ENCODE measurements at places on chromosomes 2 and 18. TPM values are rescaled to one million over a fixed set of nuclear protein-coding genes. Genes with fewer than 3 reads are reported as not detected.

Gene PAIP2B
- 1.9 TPM for total RNA-seq

Gene TNFRSF11A
- 9.1 TPM for total RNA-seq

Gene ECEL1
- total RNA-seq = not detected

Gene SGO2
- total RNA-seq = 55.2 TPM

Gene CYS1
- 0.17 TPM for total RNA-seq

Gene CCDC148
- total RNA-seq = 0.15 TPM

Gene LIMS3
- not detected for total RNA-seq

Gene FSHR
- not detected for total RNA-seq

Gene MSH2
- 48.0 TPM for total RNA-seq

Gene COL5A2
- total RNA-seq = 0.37 TPM

Gene NCL
- total RNA-seq = 542 TPM

- DNase-seq = no peak
Measured at GRCh38 chr2:120503793-120504571, 158.0 kb downstream of the INHBB start.

GRCh38 chr2:1192121-1192520 lies 221.1 kb upstream of the TPO start:
- DNase-seq = no peak

GRCh38 chr2:44689516-44689915 lies 252.0 kb upstream of the SIX3 start:
- DNase-seq = no peak

- no peak for DNase-seq
Measured at GRCh38 chr18:8264861-8265411, 344.3 kb upstream of the RAB12 start.

DNA sequence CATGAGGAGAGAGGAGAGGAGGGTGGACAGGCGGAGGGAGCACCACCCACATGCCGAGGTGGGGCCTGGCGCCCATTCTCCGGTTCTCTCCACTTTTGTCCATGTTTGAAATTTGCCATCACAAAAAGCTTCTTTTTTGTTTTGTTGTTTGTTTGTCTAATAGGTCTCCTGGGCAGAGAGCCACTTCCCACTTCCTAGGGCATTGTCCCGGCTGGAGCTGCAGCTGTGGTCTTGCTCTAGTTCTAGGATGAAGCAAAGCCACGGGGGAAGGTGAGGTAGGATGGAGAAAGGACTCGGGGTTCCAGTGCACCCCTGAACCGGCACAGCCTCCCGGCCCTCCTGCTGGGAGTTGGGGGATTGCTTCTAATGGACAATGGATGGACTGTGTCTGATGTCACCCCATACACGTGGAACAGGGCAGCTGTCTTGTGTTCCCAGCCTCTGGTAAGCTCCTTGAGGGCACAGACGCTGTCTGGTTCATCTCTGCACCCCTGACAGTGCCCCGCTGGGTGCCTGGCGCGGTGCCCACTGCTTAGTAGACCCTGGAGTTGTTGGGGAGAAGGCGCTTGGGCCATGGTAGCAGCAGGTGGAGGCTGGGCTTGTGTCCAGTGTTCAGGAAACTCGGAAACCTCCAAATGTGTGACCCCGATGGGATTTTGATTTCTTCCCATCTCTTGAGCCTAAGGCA lies 278.4 kb downstream of the NDUFA10 start:
- no peak for DNase-seq

DNA sequence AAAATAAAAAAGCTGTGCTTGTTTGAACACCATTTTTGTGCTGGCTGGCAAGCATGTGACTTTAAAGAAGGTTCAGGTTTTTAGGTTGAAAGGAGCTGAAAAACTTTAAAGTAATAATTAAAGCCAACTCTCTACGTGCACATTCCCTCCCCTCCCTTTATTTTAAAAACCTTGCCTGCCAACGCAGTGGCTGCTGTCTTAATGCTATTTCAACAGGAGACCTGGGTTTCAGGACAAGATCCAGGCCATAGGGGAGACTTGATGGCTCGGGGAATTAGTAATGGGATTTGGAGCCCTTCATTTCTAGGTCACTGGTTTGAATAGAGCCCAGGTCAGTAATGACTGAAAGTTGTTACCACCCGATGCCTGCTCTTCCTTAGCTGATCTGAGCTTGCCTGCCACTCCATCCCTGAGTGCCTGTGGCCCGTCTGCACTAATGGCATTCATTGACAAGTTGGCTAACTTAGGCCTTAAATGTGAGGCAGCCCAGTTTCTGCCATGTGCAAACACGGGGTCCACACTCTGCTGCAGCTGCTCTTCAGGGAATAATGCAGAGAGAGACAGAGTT lies 1233.2 kb upstream of the ZEB2 start:
- DNase-seq = no peak

DNA sequence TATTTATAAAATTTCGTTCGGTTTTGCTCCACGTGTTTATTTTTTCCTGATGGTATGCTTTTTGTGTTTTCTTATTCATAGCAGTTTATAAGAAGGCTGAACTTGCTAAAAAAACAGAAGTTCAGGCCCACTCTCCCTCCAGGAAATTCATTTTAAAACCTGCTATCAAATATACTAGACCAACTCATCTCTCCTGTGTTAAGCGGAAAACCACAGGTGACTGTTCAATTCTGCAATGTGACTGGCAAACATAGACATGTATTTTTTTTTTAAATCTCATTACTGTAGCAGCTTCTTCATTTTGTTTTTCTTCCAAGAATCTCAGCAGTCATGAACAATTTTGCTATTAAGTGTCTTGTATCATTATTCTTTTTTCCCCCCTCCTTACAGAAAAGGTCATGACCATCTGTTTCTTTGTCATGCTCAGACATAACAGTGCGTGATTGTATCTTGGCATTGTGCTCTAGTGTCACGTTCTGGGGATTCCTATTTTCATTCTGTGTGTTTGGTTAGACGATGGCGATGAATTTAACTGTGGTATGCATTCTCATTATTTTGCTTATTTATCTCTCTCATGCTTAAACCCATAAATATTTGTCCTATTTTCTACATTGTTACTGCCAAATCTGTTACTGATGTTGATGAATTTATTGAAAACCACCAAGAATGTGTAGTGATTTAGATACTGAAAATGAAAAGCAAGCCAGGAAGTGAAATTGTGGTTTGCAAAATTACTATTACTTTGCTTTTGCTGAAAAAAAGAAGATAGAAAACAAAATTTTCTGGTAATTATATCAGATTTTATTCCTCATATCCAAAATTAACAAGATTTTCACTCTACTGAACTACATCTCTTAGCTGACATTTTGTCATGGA lies 74.6 kb upstream of the UNC80 start:
- no peak for DNase-seq

DNA sequence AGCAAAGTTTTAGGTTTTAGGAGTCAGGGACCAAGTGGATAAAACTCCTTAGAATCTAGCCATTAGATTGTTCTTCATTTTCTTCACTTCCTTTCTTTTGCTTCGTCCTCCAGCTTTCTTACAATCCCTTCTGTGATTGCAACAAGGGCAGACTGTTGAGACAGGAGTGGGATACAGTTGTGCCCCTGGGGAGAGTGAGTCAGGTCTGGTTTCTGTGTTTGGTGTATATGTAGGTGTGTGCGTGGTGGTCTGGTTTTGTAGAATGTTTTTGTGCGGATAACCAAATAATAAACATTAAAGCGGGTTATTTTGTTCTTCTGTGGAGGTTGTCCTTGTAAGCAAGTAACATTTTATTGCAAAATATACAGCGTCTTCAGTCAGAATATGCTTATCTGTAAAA lies 7.3 kb downstream of the INSIG2 start:
- DNase-seq = no peak

- no peak for DNase-seq
Measured at GRCh38 chr2:217118559-217119284, 258.9 kb upstream of the TNP1 start.

GRCh38 chr2:216575465-216575864 lies 57.8 kb upstream of the IGFBP2 start:
- DNase-seq = no peak

DNA sequence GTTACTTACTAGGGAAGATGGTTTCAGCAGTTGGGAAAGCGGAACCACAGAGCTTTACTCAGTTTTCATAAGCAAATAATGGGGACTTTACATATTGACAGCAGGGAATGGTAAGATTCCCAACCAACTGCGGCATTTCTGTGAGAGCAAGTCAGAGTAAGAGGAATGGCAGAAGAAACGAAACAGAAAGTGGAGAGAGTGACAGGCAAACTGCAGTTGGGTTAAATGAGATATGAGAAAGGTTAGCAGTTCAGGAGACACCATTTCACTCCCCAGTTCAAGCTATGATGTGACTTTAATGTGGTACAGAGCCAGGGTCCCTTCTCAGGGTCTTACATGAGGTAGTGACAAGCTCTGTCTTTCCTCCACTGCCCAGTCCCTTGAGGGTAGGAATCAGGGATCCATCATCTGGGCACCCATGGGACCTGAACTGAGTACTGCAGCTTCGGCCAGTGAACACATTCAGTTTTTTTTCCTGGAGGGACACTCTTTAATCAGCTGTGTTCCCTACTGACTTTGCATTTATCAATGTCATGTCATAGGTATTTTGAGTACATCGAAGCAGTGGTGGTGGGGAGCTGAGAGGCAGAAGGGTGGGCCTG lies 33.0 kb upstream of the GREB1 start:
- DNase-seq = no peak

DNA sequence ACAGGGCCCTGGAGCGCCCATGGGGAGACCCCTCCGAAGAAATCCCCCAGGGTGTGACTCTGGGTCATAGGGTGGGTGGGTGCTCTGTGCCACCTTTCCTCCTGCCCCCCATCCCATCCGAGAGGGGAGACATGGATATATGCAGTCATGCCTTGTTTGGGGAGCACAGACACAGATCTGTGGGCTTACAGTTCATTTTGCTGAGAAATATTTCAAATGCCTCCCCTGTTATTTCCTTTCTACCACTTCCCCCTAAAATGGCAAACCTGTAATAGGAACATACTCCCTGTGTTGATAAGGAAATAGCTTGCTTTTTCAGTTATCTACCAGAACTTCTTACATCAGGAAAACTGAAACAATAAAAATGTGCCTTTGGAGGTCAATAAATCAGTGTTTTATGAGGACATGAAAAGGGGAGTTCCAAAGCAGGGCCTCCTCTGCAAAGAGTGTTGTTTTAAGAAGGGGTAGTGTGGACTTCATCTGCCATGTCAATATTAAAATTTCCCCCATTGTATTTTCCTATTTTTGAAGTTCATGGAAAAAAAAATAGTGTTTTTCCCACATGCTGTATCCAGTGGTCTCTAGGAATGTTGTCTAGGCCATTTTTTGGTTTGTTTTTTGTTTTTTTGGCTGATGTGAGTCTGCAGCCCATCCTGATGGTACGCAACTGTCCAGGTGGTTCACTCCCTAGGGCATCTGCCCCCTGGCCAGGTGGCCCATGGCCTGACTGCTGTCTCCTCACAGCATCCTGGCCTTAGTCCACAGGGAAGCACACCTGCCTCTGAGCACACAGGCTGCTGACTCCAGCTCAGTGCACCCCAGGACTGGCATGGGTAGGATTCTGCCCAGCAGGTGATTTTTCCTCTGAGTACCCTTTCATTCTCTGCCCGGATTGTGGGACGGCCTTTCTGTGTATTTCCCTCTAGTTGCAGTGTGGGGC lies 3.7 kb downstream of the TNFRSF11A start:
- no peak for DNase-seq

DNA sequence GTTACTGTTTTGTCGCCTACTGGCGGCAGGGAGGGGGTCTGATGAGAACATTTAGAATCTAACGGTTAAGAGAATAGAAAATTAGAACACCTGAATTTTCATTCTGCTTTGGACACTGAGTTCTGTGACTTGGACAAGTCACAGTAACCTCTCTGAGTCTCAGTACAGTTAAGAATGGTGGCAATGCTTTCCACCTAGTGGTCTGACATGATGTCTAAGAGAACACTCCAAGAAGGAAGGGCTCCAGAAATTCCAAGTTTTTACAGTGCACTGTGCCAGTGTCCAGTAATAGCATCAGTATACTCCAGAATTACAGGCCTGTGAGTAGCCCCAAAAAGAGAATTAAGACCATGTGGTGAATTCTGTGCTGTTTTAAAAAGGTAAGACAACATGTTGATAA lies 174.1 kb upstream of the ZFP36L2 start:
- no peak for DNase-seq

- DNase-seq = no peak
Measured at GRCh38 chr18:59502274-59503175, 143.5 kb upstream of the LMAN1 start.

DNA sequence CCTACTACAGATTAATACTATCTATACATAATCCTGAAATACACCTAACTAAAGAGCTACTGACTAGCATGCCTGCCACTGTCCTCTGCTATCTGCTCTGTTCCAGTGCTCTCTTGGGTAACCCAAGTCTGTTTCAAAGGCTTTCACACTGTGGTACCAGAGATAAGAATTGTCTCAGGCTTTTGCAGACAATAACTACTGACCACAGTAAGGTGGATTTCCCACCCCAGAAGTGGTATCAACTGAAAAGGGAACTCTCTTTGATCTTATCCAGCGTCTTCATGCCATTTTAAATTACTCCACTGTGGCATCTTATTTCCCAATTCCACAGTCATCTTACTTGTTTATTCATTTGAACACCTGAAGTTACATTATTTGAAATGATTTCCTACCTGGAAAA lies 190.2 kb downstream of the IKZF2 start:
- no peak for DNase-seq

- DNase-seq = no peak
Measured at GRCh38 chr2:16908656-16909055, 243.0 kb upstream of the CYRIA start.

- DNase-seq = no peak
Measured at GRCh38 chr2:144539289-144539782, 19.4 kb upstream of the ZEB2 start.

- no peak for DNase-seq
Measured at GRCh38 chr2:152303951-152304350, 31.0 kb upstream of the FMNL2 start.

DNA sequence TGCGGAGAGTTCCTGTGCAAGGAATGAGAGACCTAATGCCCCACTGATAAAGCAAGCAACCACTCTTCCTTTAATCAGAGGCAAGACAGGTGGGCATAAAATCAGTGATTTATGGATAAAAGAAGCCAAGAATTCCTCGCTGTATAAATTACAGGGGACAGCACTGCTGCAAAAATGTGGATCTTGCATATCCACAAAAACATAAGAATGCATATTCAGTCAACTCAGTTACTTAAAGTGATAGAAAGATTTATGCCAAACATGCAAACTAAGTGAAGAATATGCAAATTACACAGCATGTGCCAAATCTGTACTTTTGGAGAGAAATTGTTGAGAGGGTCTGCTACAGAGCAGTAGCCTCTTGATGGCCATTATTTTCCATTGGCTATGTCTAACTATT lies 67.2 kb downstream of the FAM124B start:
- no peak for DNase-seq
